ENCODE measurements at places on chromosomes 3 and 15.

DNA sequence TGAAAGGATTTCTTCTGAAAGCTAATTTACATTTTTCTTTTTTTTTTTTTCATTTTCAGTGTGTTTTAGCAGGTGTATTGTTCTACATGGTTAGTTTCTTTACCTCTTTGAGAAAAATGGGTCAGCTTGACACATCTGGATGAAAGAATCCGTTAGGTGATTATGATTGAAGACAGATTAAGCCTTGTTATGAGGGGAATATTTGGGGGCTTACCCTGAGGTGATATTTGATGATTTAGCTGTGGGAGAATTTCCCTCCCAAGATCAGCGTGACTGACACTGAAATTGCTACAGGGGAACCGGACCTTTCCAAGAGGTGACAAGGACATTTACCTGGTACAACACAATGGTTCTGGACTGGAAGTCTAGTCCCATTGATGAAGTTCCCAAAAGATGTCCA lies 147.5 kb downstream of the NFKBIZ start:
- no peak for DNase-seq

DNA sequence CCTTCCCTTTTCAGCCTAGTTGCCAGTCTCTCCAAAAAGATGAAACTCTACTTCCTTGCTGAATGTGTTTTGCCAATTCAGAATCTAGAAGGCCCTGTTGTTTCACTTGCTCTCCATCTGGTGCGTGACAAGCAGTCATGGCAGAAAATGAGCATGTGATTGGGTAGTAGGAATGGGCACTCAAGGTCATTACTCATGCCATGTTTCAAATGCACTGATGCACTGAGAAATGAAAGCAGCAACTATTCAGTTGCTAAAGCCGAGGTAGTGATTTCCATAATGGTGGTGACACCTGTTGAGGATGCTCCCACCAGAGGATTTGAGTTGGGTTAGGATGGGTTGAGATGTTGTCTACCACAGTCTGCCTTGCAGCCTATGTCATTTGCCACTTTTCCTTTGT lies 12.7 kb downstream of the ZBTB38 start:
- no peak for DNase-seq

DNA sequence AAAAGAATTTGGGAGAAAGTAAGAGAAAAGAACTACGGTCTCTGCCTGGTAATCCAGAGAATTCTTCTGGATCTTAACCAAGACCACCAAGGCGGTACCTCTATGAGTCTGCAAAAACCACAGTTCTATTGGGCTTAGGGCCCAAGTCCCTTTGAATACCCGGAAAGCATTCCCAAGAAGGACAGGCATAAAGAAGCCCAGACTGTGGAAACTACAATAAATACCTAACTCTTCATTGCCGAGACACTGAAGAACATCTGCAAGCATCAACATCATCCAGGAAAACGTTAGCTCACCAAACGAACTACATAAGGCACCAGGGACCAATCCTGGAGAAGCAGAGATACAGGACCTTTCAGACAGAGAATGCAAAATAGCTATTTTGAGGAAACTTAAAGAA lies 162.3 kb upstream of the TMC3 start:
- DNase-seq = no peak

- DNase-seq = no peak
Measured at GRCh38 chr15:101450403-101451265, 38.9 kb downstream of the PCSK6 start.

- DNase-seq = no peak
Measured at GRCh38 chr3:79172241-79172640, 595.6 kb downstream of the ROBO1 start.

DNA sequence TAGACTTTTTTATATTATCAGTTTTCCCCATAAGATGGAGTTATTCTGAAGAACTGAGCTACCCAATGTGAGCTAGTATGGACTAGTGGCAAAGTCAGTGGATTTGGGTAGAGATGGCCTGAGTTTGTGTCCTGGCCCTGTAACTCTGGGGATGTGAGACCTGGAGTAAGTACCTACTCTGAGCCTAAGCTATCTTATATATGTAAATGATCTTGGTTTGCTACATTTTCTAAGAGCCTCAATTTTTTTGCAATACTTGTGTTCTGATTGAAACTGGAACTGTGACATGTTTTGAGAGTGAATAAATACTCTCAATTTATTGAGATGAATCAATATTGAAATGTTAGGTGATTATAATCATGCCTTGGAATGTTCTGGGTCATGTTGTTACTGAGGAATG lies 73.6 kb downstream of the ZNF621 start:
- DNase-seq = no peak

DNA sequence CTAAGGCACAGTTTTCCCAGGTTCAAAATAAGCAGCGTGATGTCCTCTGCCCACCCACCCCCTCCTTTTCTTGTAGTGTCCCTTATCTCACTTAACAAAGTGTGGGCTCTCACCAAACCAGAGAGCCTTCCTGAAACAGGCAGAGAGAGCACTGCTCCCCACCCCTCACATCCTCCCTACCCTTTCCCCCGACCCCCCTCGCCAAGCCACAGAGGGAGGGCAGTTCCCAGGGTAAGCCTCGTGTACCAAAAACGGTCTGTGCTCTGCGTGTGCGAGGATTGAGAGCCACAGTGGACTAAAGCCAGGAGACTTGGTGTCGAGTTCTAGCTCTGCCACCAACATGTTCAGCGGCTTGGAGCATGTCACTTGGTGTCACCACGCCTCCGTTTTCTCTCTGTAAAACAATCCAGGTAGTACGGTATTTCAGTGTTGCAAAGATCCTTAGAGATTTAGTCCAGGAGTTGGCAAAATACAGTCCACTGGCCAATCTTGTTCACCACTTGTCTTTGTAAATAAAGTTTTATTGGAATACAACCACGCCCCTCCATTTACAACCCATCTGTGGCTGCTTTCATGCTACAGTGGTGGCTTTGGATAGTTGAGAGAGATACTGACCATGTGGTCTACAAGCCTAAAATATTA lies 249.9 kb downstream of the OPA1 start:
- DNase-seq = no peak

DNA sequence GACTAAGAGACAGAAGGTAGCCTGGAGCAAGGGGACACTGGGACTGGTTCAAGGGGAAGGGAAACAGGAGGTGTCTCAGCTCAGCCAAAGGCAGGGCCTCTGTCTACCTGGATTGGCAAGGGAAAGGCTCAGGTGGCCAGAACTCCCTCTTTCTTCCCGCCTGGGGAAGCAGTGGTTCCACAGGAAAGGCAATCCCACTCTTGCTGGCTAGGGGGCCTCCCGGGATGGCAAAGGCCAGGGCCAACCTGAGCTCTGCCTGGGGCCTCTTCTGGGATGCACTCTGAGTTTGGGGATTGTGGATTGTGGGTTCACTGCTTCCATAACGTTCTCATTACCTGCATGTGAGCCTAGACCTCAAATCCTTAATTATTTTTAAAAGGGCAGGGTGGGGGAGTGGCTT lies 13.0 kb upstream of the PARP6 start:
- no peak for DNase-seq

DNA sequence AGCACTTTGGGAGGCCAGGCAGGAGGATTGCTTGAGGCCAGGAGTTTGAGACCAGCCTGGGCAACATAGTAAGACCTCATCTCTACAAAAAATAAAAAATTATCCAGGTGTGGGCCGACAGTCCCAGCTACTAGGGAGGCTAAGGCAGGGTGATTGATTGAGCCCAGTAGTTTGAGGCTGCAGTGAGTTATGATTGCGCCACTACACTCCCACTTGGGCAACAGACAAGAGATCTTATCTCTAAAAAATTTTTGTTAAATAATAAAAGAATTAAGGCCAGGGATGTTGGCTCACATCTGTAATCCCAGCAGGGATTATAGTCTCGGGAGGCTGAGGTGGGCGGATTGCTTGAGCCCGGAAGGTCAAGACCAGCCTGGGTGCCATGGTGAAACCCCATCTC lies 25.8 kb upstream of the NFKBIZ start:
- DNase-seq = no peak

GRCh38 chr3:51257870-51258269 lies 127.2 kb upstream of the MANF start:
- no peak for DNase-seq

GRCh38 chr15:85480923-85481322 lies 100.5 kb downstream of the AKAP13 start:
- DNase-seq = no peak

DNA sequence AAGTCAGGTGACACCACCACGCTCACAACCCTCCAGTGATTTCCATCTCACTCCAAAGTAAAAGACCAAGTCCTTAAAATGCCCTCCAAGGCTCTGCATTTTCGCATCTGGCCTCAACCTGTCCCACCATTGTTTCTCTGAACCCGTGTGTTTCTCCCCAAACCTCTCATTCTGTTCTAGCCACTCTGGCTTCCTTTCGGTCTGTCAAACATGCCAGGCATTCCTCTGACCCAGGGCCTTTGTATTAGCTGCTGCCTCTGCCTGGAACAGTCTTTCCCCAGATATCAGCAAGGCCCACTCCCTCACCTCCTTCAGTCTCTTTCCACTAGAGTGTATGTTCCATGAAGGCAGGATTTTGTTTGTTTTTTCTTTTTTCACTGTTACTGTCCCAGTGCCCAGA lies 16.0 kb downstream of the MAP2K5 start:
- no peak for DNase-seq

GRCh38 chr3:124780761-124781475 lies 50.7 kb downstream of the UMPS start:
- DNase-seq = peak; percentile 48

- no peak for DNase-seq
Measured at GRCh38 chr3:141047168-141047567, 4.0 kb upstream of the SPSB4 start.

DNA sequence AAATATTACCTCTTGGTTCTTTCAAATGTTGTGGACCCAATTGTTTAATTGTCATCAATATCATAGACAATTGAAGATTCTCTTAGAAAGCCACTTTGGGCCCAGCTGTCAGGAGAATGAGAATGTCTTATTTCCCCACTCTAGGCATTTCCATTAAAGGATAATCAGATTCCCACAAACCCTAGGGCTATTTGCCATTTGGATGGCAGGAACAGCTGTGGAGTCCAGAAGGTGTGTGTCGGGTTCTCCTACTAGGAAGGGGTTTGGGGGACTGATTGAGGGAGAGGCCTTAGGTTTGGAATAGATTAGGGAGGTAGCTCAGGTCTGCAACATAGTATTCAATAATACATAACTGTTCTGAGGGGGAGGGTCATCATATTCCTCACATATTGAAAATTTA lies 35.2 kb upstream of the PLSCR5 start:
- DNase-seq = no peak

DNA sequence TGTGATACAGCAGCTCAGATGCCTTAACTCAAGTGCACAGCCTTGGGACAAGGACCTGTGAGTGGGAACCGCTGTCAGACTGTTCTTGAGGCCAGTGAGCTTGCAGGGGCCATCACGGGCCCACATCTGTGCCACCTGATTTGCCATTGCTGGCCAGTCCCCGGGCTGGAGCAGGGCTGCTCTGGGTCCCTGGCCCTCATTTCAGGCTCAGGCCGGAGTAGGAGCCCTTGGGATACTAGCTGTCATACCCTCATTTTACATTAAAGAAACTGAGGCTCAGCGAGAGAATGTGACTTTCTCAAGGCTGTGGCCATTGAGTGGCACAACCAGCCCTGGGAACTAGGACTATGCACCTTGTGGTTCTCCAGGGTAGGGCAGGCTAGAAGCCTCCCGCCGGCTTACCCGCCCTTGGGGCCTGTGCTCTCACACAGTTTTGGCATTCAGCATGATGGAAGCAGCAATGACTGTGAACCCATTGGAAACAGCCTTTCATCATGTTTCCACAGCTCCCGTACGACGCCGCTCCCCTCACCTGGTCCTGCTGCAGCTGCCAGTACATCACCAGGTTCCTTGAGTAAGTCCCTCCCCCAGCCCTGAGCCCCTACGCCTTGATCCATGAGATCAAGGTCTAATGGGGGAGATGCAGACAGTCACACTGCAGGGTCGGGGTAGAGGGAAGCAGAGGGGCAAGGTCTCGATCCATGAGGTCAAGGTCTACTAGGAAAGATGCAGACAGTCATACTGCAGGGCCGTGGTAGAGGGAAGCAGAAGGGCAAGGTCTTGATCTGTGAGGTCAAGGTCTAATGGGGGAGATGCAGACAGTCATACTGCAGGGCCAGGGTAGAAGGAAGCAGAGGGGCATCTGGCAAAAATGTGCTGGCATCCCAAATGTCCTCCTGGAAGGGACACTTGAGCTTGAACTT lies 42.2 kb downstream of the GOLGA6L10 start:
- DNase-seq = no peak

DNA sequence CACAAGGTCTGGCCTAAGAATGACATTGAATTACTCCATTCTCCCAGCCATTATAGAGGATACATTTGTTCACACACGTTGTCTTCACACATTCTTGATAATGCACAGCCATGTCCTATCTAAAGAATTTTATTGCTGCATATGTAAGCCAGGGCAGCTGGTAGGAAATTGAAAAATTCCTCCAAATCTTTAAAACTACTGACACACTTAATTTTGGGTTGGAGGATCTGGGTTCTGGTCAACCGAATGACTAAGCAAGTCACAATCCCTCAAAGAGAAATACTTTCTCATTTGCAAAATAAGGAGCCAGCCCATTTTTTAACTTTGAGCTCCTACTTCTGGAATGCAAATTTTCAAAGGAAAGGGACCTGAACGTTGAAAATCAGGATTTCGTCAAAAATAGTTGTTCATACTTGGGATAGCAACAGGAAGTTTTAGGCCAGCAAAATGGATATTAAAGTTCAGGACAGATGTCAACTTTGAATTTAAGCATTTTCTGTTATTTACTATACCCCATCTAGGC lies 638.3 kb downstream of the NTRK3 start:
- no peak for DNase-seq

GRCh38 chr3:14793126-14793857 lies 25.5 kb upstream of the FGD5 start:
- no peak for DNase-seq

- DNase-seq = no peak
Measured at GRCh38 chr15:22979238-22980188, 655 bp downstream of the CYFIP1 start.

DNA sequence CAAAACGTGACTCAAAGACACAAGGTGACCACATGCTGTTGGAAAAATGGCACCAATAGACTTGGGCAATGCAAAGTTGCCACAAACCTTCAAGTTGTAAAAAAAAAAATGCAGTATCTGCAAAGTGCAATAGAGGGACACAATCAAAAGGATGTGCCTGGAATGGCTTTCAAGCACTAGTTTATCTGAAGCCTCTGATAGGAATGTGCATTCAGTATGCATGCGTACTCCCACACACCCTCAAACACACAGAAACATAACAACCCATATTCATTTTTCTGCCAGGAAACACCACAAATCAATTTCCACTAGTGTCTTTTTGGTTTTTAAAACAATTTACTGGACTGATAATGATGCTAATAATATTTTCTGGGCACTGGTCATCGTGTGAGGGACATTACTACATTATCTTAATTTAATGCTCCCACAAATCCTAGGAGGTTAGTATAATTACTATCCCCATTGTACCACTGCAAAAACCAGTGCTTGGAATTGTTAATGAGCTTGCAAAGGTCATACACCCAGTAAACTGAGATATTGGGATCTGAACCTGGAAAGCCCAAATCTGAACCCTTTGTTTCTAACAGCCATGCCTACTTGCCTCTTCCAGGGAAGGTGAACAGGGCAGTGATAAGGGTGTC lies 298.7 kb downstream of the MAGI1 start:
- no peak for DNase-seq

- DNase-seq = no peak
Measured at GRCh38 chr3:58261954-58262666, 24.5 kb downstream of the ABHD6 start.

GRCh38 chr3:182413682-182414081 lies 379.6 kb upstream of the ATP11B start:
- no peak for DNase-seq

GRCh38 chr3:11118181-11118682 lies 36.1 kb upstream of the HRH1 start:
- no peak for DNase-seq
